K562 (cell line): ENCODE measurements at places on chromosomes 11 and 22.

GRCh38 chr11:90795746-90796145, 572.9 kb upstream of the CHORDC1 start:
- no peak for DNase-seq

DNA sequence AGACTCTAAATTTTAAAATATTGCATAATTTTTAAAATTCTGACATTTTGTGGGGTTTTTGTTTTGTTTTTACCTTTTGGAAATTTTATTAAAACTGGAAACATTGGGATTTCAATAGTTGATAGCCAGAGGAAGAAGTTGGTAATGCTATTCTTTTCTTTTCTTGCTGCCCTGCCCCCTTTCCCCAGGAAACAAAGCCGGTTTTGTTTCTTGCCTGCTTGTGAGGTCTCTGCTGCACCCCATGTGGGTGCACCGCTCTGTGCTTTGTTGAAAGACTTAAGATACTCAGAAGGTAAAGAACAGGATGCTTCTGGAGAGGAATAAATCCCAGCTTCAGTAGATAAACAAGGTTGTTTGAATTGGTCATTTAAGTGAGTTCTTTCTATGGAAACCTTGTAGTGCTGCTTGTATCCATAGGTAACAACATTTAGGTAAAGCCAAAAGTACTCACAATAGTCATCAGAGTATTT, 87.5 kb downstream of the YAP1 start:
- DNase-seq = no peak

- no peak for DNase-seq
These were observed 69.8 kb upstream of the SLC25A18 start for GRCh38 chr22:17493419-17493981.

DNA sequence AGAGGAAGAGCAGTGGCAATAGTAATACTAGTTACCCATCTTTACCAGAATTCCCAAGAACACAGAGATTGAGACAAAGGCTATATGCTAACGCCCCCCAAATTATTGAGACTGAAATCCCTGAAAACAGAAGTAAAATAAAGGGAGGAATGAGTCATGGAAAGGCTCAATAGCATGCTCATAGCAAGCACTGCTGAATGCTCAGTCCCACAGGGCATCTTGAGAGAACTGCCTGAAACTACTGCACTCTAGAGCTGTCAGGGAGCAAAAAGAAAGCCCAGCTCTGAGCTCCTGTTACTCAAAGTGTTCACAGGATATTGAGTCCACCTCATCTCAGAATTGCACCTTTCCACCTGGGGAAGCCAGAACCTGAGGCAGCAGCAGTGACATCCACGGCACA, 44.1 kb upstream of the FIBIN start:
- no peak for DNase-seq

DNA sequence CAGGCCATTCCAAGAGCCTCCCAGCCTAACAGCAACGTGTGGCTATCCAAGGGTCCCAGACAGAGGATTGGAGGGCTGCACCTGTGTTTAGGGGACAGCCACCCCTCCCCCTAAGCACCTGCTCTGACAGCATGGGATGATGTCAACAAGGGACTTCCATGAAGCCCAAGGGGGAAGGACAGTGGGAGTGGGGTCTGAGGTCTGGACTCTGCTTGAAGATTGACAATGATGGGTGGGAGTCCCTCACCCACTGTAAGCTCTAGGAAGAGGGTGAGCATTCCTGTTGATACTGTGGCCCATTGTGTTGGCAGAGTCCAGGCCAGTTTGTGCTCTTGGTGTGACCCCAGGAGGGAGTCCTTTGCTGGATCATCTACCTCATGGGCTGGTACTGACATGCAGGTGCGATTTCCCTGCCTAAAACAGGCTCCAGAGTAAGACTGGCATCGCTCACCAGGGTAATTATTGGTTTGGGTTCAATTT, 46.9 kb upstream of the TUB start:
- no peak for DNase-seq
